Ovary (tissue), 10 donors: ENCODE measurements at places on chromosomes 4 and X.

DNA sequence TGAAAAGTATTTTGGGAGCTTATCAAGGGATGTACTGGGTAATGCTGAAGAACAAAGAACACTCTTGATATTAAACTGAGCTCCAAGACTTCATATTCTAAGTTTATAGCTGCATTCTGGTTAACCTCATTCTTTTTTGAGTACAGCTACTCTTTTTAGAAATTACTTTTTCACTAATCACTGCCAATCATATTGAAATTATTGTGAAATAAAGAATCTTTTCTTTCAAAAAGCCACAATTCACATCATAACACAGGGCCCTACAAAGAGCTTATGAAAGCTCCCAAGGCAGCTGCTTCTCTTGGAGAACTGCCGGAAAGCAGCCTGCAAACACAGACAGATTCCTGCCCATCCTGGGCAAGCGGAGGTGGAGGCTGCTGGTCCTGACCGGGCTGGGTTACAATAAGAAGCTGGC, 121.4 kb downstream of the RNF150 start:
- DNase-seq: no peak

GRCh38 chrX:48509245-48509590, 426 bp downstream of the PORCN start:
- DNase-seq: no peak

DNA sequence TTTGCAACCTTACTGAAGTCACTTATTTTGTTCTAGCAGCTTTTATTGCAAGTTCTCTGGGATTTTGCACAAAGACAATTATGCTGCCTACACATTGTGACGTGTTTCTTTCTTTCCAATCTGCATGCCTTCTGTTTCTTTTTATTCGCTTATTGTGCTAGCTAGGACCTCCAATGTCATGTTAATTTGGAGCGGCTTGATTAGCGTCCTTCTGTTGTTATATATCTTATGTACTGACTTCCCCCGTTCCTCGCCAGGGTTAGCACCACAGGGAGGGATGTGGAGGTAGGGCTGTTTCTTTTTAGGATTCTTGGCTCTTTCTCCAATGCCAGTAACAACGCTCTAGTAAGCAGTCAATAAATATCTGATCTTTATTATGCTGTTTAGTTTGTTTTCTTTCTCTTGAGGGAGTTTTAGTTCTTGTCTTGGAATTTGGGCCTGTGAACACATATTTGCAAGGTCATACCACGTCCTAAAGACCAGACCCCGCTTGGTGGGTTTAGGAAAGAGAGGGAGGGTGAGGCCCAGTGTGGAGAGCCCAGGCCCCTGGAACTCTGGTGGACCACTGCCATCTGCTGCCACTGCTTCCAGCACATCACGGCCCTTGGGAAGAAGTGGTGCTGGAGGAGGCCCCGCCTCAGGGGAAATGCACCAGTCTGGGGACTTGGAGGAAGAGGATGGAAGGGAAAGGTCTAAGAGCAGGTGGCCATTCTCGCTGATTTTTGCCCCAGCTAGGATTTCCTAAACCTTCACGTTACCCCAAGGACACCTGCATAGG, 129.1 kb downstream of the TRIML1 start:
- DNase-seq: no peak

- DNase-seq: no peak
Observed at GRCh38 chrX:132918523-132918922, 39.9 kb downstream of the HS6ST2 start.

DNA sequence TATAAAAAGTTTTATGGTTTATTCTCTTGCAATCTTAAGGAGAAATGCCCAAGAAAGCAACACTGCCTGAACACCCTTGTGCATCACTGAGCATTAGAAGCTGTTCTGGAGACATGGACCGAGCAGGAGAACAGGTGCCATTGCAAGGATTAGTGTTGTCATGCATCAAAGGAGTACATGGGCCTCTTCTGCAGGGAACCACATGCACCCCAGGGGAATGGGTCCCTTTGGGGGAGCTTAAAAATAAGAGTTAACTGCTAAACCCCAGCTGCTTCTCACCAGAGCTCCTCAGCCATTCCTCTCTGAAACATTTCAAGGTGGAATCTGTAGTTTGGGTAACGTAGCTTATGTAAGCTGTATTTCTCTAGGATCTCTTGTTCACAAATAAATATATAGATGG, 353.0 kb upstream of the SLC7A11 start:
- no peak for DNase-seq
